Ovary (tissue), 10 donors: ENCODE measurements at places on chromosomes 7 and 10. TPM values are rescaled to one million over a fixed set of nuclear protein-coding genes. Genes with fewer than 3 reads are reported as not detected.

DNA sequence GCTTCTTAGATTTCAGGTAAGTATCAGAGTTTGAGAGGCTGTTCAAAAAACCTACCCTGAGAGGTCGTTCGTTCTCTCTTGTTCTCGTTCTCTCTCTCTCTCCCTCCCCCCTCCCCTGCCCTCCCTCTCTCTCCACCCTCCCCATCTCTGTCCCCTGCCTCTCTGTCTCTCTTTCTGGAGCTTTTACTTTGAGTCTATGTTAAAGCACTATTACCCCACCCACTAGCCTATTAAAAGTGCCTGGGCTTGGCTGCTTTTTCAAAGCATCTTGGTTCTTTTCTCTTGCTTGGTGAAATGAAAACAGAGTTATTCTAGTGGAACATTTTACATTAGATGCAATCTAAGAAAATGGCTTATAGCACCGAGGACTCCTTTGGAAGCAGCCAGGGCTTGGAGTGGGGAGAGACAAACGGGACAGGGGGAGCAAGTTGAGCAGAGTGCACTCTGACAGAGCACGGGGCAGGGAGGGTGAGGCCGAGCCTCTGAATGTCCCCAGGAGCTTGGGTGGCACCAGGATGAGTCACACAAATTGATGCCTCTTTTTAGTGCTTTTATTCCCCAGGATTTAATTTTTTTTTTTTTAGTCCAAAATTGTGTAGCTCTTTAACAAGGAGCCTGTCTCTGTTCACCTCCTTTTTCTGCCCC, 134.3 kb downstream of the CFAP58 start:
- no peak for DNase-seq
- H3K36me3 ChIP-seq = no peaks in the 10 kb centered on the region
- no peaks in the 10 kb centered on the region for H3K27me3 ChIP-seq
- H3K4me3 ChIP-seq = no peak overlapping the region
- no peaks in the 10 kb centered on the region for H3K4me1 ChIP-seq

OR2A5 gene
- not detected for total RNA-seq

UPK3B gene
- total RNA-seq = 1.7 TPM

DNA sequence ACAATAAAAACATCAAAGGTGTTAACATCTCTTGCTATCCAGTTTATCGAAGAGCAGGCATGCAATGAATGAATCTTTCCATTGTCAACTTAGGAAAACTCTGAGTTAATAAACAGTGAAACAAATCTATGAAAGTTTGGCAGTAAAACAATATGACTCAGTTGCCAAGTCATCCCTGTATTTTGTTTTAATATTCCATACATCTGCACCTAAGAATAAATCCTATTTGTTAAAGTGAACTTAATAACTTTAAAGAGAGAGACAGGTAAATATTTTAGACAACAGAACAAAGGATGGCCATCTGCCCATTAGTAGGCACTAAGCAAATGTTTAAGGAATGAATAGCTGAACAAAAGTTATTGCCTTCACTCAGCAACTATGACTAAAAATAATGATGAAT, 700.5 kb upstream of the CELF2 start:
- no peak for DNase-seq
- no peak overlapping the region for H3K4me3 ChIP-seq
- H3K4me1 ChIP-seq = no peaks in the 10 kb centered on the region
- H3K36me3 ChIP-seq = no peaks in the 10 kb centered on the region
- H3K27me3 ChIP-seq = no peaks in the 10 kb centered on the region

LOXL4 gene
- total RNA-seq = 7.9 TPM
